ENCODE measurements at places on chromosomes 7 and 10.
A peak's percentile ranks its signal among the peaks of the same experiment; 100 is the strongest.

DNA sequence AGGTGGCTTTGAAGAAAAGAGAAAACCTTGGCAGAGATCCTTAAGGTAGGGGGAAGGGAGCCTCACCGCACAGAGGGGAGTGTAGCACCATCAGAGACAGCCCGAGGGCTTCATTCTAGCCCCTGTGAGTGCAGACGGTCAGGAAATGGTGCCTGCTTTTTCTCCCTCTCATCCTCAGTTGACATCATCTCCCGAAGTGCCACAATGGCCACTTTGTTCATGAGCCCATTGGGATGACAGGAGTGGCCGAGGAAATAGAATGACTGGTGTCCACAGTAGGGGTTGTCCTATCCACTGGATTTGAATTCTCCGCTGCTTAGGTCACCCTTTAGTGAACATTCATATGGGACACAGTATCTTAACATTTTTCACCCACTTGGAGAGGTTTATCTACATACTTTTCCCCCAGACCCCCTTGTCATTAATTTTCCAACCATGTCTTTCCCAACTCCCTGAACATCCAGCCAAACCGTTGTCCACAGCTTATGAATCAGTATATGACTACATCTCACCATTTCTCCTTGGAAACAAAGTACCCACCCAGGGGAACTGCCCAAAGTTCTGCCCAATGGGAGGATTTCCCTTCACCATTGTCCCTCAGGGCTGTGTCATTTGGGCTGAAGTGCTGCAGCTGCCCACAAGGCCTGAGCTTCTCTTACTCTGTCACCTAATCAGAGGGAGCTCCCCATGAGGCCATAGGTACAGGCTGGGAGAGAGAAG, 108.8 kb downstream of the ADCY1 start:
- no peak for DNase-seq

- no peak for DNase-seq
Measured at GRCh38 chr7:38550836-38551235, 80.3 kb downstream of the AMPH start.

GRCh38 chr10:27188259-27188658, 33.1 kb downstream of the MASTL start:
- DNase-seq: no peak

- no peak for DNase-seq
Measured at GRCh38 chr10:97582169-97582568, 2.0 kb upstream of the HOGA1 start.

- no peak for DNase-seq
Measured at GRCh38 chr7:44985033-44985695, 6.3 kb upstream of the MYO1G start.

DNA sequence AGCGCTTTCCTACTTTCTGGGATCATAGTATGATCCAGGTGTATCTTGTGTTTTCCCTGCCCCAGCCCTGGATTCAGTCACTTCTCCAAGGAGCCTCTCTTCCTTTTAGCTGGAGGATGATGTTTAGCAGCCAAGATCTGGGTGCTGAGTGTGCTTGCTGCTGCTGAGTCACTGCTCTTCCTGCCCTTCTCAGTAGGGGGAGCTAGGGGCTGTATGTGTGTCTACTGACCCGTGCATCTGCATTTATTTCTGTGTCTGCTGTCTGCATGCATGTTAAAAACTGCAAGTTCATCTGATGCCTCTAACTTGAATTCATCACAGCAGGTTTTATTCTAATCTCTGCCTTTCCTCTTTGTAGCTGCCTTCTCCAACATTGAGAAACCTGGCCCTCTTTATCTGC, 31.6 kb downstream of the MGMT start:
- no peak for DNase-seq

DNA sequence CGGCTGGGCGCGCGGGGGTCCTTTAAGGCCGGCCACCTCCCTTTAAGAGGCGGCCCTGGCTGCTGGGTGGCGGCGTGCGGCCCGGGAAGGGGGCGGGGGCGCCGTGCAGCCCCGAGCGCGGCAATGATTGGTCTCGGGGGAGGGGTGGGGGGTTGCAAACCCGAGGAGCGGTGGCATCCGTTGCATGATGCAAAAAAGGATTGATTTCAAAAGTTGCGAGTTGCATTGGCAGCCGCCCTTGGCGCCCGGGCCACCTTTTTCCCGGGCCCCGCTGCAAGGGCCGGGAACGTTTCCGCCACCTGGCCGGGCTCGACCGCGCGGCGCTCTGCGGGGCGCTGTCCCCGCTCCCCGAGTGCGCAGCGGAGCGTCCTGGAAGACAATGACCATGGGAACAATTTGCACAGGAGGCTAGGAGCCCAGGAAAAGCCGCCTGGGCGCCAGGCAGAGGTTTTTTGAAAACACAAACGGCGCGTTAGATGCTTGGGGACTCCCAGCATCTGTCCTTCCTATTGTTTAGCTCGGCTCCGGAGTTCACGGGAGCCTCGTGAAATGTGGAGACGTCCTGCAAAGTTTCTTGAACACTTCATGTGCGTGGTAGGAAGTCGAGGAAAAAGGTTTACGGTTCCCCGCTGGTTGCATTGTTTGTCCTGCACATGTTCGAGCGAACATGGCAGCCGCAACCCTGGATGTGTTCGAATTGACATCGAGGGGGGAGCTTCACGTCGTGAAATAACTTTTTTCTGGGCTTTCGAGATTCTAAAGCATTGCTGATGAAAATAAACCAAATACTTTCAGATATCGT, at the start of gene SEPHS1:
Gene SEPHS1 (minus strand): TSS at position 78 of the 802 bp plus-strand sequence. CDS start 3,343 bp downstream, outside the sequence.
- DNase-seq: peak; percentile 54

GRCh38 chr10:112775892-112776674, 174.0 kb upstream of the TCF7L2 start:
- no peak for DNase-seq

DNA sequence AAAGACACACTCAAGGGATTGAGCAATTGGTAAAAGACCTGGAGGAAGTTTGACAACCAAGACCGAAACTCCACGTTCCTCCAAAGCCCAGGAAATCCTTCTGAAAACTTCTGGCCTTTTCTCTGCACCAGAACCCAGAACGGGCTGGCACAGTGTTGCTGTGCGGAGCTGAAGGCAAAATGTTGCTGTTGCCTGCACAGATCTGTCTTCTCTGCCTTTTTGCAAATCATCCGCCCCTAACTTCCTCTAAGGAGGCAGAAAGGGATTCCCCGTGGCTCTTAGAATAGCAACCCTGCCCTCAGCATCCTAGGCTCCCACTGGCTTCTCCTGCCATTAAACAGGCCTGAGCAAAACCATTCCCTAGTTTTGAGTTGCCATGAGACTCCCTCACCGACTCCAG, 44.9 kb downstream of the FIGNL1 start:
- DNase-seq: no peak
